Cortex of kidney (tissue), 1 donor: ENCODE measurements at places on chromosomes 5 and 9.

DNA sequence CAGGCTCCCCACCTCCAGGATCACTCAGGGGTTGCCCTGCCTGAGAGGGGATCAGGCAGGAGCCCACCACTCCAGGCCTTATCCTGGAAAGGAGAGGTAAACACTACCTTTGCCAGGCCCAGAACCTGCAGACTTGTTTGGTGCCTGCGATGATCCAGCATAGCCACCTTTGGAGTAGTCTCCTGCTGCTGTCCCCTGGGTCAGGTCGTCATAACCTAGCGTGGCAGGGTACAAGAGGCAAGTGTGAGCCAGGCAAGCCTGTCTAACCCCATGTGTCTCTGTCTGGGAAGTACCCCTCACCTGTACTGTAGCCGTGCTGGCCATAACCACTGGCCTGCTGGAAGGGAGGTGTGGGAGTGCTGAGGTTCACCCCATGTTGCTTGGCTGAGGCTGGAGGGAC, 106.1 kb downstream of the UBE2R2 start:
- DNase-seq: no peak

GRCh38 chr9:79651251-79651795, 79.6 kb downstream of the TLE4 start:
- DNase-seq: no peak

- no peak for DNase-seq
These were observed 80.5 kb downstream of the RAI14 start for GRCh38 chr5:34736445-34737115.

- DNase-seq: no peak
These were observed 382.6 kb upstream of the DAP start for GRCh38 chr5:11143456-11144267.

DNA sequence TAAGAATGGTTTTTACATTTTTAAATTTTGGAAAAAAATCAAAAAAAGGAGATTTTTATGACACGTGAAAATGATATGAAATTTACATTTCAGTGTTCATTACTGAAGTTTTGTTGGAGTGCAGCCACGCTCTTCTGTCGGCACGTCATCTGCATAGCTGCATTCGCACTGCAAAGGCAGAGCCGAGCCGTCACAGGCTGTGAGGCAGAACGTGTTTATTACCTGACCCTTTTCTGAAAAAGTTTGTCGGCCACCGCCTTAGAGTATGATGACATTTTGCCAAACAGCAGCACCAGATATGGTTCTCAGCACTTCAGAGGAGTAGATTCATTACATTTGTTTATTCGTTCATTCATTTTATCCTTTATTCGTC, 24.1 kb downstream of the HRH2 start:
- DNase-seq: no peak

- DNase-seq: no peak
These were observed 10.8 kb upstream of the ARSI start for GRCh38 chr5:150313501-150313900.

GRCh38 chr9:69012696-69013381, 1.1 kb downstream of the PRKACG start:
- no peak for DNase-seq

- no peak for DNase-seq
These were observed 129.5 kb downstream of the TTLL11 start for GRCh38 chr9:121963528-121963995.

DNA sequence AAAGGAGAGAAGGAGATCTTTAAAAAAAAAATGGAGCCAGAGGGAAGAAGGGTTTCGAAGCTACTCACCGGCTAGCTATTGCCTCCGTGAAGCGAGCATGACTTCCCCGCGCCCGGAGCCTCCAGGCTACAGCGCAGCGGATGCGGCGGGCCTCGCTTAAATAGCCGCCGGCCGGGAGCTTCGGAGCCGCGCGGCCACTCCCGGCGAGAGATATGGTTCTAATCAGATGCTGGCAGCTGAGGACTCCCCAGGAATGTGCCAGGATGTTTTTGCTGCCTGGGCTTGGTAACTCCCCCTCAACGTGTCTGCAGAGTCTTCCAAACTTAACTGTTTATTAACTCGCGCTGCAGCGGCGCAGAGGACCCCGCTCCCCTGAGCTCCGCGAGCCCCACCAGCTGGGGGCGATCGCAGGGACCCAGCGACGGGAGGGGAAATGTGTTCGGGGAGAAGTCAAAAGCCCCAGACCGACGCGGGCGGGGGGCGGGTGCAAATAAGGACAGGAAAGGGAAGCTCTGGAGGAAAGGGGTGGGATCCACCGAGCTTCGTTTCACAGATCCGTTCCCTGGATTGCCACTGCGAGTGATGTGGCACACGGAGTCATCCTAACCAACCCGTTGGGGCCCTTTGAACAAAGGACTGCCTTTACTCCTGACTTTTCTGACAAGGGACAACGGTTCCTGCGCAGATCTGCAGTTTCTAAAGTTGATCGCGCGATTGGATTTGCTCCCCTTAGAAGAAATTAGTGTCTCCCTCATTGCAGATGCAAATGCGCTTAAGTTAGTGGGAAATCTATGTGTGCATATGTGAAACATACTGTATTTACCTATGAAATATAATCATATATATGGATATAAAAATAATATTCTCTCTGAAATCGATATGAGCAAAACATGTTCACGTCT, at the start of gene DAB2:
Gene DAB2 (minus strand): TSS at position 245 of the 902 bp plus-strand sequence. CDS start 30,660 bp downstream, outside the sequence.
- no peak for DNase-seq

- DNase-seq: no peak
These were observed 78.4 kb downstream of the NTNG2 start for GRCh38 chr9:132239999-132240840.

GRCh38 chr5:175246242-175246888, 197.6 kb downstream of the DRD1 start:
- DNase-seq: no peak

GRCh38 chr9:133067813-133068212, 6.0 kb downstream of the CEL start:
- DNase-seq: no peak

- no peak for DNase-seq
These were observed 22.2 kb upstream of the CXCL14 start for GRCh38 chr5:135600971-135601381.

- no peak for DNase-seq
These were observed 34.7 kb downstream of the ARHGEF37 start for GRCh38 chr5:149615976-149616375.

DNA sequence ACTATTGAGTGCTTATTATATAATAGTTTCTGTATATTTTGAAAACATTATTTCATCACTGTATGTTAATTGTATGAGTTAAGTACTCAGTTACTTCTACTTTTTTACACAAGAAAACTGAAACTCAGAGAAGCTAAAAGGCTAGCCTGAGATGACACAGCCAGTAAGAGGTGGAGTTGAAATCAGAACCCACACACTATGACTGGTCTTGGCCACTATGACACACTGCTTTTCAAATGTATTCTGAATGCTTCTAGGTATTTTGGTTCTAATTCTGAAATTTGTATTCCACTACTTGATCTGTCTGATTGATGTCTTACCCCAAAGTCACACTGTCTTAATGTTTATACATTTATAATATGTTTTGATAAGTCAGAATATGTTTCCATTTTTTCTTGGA, 181.8 kb downstream of the ZDHHC21 start:
- no peak for DNase-seq

GRCh38 chr5:133252133-133252480, 200.3 kb downstream of the HSPA4 start:
- no peak for DNase-seq

DNA sequence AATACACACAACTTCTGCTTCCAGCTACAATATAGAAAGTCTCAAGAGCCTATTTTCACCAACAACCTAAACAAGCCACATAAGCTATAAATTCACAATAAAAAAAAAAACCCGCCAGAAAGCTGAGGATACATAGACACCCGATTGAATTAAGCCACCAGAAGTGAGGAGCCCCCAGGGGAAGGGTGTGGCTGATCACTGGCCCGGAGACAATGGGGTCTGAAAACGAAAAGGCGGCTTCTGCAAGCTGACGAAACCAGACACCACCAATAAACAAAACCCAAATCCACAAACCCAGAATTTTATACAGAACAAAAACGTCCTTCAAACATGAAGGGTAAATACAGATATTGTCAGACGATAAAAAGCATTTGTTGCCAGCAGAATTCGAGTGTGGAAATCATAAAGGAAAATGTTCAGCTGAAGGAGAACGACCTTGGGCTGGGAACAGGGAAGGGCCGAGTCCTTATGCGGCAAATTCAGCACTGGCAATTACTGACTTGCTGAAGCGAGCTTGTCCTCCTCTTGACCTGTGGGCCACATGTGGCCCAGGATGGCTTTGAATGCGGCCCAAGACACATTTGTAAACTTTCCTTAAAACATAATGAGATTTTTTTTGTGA, 39.6 kb upstream of the CEP72 start:
- DNase-seq: no peak

DNA sequence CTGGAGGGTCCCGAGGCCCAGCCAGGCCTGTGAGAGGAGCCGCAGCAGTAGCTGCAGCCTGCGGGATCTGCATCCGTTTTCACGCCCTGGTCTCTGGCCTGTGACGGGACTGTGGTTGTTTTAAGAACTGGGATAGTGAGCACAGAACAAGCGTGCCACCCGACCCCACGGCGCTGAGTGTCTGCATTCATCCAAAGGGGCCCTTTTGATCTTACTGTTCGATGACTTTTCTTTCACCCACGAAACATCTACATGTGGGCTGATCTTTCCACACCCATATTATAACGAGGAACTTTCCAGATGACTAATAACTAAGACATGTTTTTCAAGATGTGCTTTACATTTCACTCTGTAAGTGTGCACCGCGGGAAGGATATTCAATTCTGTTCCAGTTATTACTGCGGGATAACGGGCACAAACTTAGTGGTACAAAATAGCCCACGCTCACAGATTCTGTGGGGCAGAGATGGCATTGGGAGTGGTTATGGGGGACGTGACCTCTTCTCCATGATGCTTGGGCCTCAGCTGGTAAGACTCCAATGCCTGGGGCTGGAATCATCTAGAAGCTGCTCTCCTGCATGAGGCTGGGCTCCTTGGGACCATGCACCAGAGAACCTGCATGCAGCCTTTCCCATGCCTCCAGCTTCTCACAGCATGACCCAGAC, 165.0 kb downstream of the SYK start:
- DNase-seq: no peak
